ENCODE measurements at places on chromosomes 2 and 18. TPM values are rescaled to one million over a fixed set of nuclear protein-coding genes. Genes with fewer than 3 reads are reported as not detected.

The AMER3 gene
- not detected for total RNA-seq

The GALM gene
- total RNA-seq: 3.3 TPM

The ST6GAL2 gene
- 21.9 TPM for total RNA-seq

The DPYSL5 gene
- 1.9 TPM for total RNA-seq

The ZNF396 gene
- 5.4 TPM for total RNA-seq

The USP34 gene
- 51.6 TPM for total RNA-seq

The TEX44 gene
- total RNA-seq: not detected

The CPO gene
- not detected for total RNA-seq

The SP5 gene
- total RNA-seq: 2.6 TPM

The POTEJ gene
- 0.06 TPM for total RNA-seq

The TTN gene
- not detected for total RNA-seq

The TSPYL6 gene
- total RNA-seq: not detected

The FIGN gene
- 0.57 TPM for total RNA-seq

The POTEE gene
- total RNA-seq: 1.7 TPM

The RNF103 gene
- 5.8 TPM for total RNA-seq

The KYNU gene
- 11.7 TPM for total RNA-seq

The LIMS3 gene
- total RNA-seq: 0.42 TPM

The BZW1 gene
- 605 TPM for total RNA-seq

The ASB18 gene
- total RNA-seq: not detected

The CFC1 gene
- not detected for total RNA-seq

The MSTN gene
- not detected for total RNA-seq

The WNT6 gene
- total RNA-seq: not detected

The GKN2 gene
- total RNA-seq: not detected

The CD226 gene
- total RNA-seq: 0.91 TPM

The ATOH8 gene
- total RNA-seq: 17.7 TPM

The C1GALT1C1L gene
- 1.3 TPM for total RNA-seq

The ZNF519 gene
- 5.0 TPM for total RNA-seq

The LOXL3 gene
- total RNA-seq: 62.0 TPM

The COL4A4 gene
- under 0.01 TPM for total RNA-seq

The OSBPL1A gene
- total RNA-seq: 13.5 TPM

The NCKAP5 gene
- total RNA-seq: 8.4 TPM

The HSPE1 gene
- total RNA-seq: 466 TPM

The RND3 gene
- total RNA-seq: 82.3 TPM

The ALK gene
- total RNA-seq: 0.03 TPM

The SERPINB13 gene
- not detected for total RNA-seq

The SLC40A1 gene
- 5.6 TPM for total RNA-seq

The IL36B gene
- total RNA-seq: not detected

The C2orf72 gene
- total RNA-seq: 0.57 TPM

The VWC2L gene
- total RNA-seq: not detected

The LHCGR gene
- total RNA-seq: not detected

The OSGEPL1 gene
- total RNA-seq: 5.1 TPM

The VAPA gene
- 410 TPM for total RNA-seq

The KCNS3 gene
- 6.2 TPM for total RNA-seq

The BBS5 gene
- total RNA-seq: 3.7 TPM

The CNDP1 gene
- total RNA-seq: not detected

The GAREM2 gene
- total RNA-seq: 0.06 TPM

The DNAJC5G gene
- total RNA-seq: not detected

The RFTN2 gene
- total RNA-seq: not detected

The GCFC2 gene
- total RNA-seq: 35.8 TPM

The FBXO48 gene
- 0.80 TPM for total RNA-seq

The PRSS56 gene
- not detected for total RNA-seq

The SH3RF3 gene
- total RNA-seq: 3.0 TPM

The B3GNT7 gene
- 0.63 TPM for total RNA-seq

The TFCP2L1 gene
- 0.51 TPM for total RNA-seq

The LRRC30 gene
- not detected for total RNA-seq

The STAT1 gene
- total RNA-seq: 44.7 TPM

Measured in Daoy (cell line).